ENCODE measurements at places on chromosomes 2 and 18.

DNA sequence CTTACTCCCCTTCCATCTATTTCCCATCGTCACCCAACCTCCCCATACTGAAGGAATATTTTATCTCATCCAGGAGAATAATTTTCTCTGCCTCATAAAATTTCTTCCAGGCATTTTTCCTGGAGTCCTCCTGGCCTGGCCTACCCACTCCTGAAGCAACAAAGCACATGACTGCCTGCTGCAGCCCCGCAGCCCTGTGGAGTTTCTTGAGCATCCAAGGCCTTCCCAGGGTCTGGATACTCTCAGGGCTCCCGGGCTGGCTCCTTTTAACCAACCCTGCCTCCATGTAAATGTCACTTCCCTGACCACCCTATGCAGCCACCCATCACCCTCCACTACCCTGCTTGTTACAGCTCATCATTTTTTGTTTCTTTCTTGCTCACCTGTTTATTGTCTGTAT is 64.0 kb downstream of the CDH20 start:
- no peak for DNase-seq

DNA sequence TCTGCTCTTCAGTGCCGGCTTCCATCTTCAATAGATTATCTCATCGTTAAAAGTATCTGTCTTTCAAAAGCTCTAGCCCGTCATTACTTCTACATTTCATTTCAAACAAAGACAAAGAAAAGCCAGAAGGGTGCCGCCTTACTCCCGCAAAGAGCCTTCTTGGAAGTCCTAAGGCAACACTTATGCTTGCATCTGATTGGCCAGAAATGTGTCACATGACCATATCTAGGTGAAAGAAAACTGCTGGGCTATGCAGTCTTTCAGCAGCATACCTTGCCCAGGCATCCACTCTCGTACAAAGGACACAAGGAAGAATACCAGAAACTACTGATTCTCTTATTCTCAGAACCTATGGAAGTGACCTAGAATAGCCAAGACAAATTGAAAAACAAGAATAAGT is 217.1 kb upstream of the SLC35G4 start:
- DNase-seq: peak; percentile 14

DNA sequence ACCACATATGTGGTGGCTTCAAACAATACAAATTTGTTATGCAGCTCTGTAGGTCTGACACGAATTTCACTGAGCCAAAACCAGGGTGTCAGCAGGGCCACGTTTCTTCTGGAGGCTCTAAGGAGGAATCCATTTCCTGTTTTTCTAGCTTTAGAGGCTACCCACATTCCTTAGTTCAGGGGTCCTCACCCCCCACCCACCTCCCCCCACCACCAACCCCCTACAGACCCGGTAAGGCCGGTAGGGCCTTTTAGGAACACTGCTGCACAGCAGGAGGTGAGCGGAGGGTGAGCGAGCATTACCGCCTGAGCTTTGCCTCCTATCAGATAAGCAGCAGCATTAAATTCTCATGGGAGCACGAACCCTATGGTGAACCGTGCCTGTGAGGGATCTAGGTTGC is 10.6 kb upstream of the SLC39A10 start:
- no peak for DNase-seq

- DNase-seq: no peak
These were observed 836.1 kb upstream of the ZEB2 start for GRCh38 chr2:145356056-145356455.

DNA sequence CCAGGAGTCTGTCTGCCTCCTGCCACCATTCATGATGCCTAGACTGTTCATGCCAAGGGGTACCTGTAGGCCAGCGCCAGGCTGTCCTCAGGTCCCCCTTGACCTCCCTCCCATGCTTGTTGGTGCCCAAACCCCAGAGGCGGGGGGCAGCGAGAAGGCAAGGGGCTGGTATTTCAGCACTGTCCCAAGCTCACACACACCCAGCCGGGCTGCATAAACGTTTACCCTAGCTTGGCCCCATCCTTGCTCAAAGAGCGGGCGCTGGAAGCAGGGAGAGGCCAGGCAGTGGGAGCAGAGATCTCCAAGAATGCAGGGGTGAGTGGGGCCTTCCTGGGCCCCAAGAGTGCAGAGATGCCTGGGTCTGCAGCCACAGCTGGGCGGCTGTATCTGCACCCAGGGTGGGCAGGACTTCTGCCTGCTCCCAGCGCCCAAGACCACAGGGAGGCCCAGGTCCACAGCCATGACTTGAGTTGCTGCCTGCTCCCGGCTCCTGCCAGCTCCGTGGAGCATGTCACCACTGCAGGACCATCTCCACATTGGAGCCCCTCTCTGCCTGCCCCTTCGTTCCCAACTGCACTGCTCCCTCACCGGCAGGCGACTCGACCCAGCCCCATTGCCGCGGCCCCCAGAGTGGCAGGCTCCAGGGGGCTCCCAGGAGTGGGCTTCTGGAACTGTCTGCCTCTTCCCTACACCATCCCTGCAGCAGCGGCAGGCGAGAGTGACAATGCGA is 616.6 kb downstream of the METTL4 start:
- no peak for DNase-seq

- no peak for DNase-seq
These were observed 251.4 kb upstream of the STON1 start for GRCh38 chr2:48278590-48278989.

DNA sequence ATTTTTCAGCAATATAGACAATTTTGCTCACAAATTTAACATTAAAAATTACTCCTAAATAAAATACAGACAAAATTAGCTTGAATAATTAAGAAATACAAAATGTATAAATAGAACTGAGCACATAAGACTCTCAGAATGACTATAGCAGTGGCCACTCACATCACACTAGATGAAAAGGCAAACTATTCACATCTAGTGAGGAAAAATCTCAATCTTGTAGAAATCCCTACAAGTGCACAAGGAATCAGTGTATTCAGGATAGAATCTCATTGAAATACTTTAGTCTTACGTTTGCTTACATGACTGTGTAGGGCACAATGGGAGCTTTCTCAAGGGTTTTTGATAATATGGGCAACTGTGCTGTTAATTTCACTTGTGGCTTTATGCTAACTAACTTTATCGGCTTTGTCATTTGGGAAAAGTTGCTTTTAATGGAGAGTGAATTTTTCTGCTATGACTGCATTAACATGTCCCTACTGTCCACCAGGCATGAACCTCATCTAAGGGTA is 678.9 kb upstream of the LRRTM4 start:
- DNase-seq: no peak

GRCh38 chr2:63695583-63695982 is 106.8 kb downstream of the MDH1 start:
- no peak for DNase-seq

GRCh38 chr2:131031875-131032274 is 61.4 kb downstream of the FAM168B start:
- DNase-seq: no peak

GRCh38 chr2:33033606-33034081 is 86.9 kb downstream of the LTBP1 start:
- peak; percentile 80 for DNase-seq

- DNase-seq: no peak
These were observed 264.3 kb upstream of the SLC39A10 start for GRCh38 chr2:195392446-195393336.

GRCh38 chr2:127498386-127498785 is 27.9 kb downstream of the IWS1 start:
- no peak for DNase-seq

DNA sequence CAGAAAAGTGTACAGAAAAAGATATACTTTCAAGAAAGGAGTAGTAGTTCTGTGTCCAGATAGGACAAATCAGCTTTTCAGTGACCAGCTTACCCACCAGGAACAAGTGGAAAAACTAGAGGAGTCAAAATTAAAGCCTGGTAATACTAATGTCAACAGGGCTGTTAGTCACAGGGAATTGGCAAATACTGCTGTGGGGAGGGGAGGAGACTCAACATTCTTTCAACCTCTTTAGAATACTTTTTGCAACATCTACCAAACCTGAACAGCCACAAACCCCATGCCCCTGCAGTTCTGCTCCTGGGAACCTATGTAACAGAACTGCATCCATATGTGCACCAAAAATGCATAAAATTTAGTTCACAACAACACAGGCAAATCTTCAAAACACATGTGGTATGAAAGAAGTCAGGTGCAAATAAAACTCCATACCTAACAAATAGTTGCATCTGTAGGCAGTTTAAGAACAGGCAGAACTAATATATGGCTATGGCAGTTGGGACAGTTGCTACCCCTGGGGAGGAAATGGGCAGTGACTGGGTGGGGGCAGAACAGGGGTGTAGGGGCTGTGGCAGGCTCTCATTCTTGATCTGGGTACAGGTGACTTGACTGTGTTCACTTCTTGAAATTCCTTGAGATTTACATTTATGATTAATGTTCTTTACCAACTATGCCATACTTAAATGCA is 9.7 kb downstream of the CMPK2 start:
- DNase-seq: no peak

Data from retina (tissue), 1 donor.